ENCODE measurements at places on chromosomes 1 and 21.

- no peak for DNase-seq
These were observed 33.3 kb upstream of the RCC2 start for GRCh38 chr1:17472814-17473213.

- DNase-seq = no peak
These were observed 9.6 kb upstream of the GUCA2A start for GRCh38 chr1:42173961-42174735.

DNA sequence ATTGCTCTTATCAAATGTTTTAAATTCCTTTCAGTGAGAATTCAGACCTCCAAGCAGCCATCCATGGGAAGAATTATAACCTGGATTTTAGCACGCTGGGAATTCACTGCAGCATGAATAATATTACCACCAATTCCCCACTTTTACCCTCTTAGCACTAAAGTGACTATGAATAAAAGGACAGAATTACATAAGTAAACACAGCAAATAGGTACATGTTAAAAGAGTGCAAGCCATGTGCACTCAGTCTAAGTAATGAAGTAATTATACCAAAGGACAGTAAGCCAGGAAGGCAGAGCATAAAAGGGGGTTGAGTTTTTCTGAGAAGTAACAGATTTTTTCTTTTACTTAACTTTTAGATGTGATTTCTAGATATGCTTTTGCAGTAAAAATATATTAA, 176.3 kb downstream of the DENND1B start:
- peak; percentile 67 for DNase-seq

GRCh38 chr1:111140680-111140967, 601 bp downstream of the CEPT1 start:
- no peak for DNase-seq

GRCh38 chr1:9865724-9866123, 42.0 kb upstream of the CLSTN1 start:
- DNase-seq = no peak

- peak; percentile 39 for DNase-seq
These were observed 203.6 kb upstream of the CHODL start for GRCh38 chr21:18041012-18041411.

DNA sequence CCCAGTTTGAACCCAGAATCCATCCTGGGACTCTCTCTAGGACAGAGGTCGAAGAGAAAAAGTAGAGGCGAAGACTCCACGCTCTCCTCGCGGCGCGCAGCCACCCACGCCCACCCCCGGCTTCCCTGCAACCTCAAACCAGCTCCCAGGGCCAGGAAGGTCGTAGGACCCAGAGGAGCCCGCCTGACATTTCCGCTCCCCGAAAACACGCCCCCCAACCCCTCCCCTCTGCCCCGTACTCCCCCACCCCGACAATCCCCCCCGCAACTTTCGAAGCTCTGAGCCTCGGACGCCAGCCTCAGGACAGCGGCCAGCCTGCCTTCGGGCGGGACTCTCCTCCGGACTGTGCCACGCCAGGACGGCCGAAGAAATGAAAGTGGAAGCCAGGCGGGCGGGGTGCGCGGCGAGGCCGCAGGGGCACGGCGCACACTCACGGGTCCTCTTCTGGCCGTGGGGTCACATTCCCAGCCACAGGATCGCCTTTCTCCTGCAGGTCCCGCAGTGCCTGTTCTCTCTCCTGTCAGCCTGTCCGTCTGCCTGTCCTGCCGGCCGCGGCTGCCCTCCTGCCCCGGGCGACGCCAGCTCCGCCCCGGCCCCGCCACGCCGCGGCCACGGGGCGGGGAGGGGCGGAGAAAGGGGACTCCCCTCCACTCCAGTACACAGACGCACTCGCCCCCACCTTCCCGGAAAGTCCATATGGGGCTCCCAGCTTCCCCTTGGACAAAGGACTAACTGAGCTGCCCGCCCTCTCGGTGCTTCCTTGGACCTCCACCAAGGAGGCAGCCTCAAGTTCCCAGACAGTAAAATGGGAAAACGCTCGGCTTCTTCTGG, at the start of gene MOB3C:
TSS of gene MOB3C (minus strand) at position 535 of the 831 bp plus-strand sequence. CDS start 3,490 bp downstream, outside the sequence.
- DNase-seq = no peak

GRCh38 chr1:225823811-225824261, 13.9 kb downstream of the EPHX1 start:
- DNase-seq = no peak

DNA sequence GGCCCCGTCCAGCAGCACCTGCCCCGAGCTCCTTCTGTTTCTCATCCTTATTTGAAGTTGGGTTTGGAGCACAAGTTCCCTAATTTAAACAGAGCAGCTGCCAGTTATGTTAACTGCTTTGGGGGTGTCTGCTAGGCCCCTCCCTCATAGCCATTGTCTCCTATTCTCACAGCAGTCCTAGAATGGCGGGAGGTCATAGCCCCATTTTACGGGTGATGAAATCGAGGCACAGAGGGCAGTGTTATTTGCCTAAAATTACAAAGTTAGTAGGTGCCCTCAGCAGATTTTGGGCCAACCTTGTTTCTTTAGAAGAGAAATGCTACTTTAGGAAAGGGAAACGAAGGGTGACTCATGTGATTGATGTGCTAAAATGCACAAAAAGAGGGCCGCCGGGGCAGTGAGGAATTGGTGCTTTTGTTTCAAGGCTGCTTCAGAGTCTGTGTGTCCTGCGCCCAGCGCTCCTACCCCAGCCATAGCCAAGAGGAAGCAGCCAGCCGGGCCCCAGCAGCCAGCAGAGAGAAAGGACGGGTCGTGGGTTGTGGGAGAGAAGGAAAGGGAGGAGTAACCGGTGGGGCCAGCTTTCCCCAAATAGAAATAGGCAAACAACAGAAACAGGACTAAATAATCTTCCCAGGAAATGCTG, 13.0 kb downstream of the VANGL1 start:
- no peak for DNase-seq

GRCh38 chr1:174060090-174060489, 37.9 kb upstream of the RC3H1 start:
- no peak for DNase-seq
